ENCODE measurements at places on chromosomes 4 and X.

GRCh38 chrX:79477691-79478090 is 110.6 kb upstream of the ITM2A start:
- DNase-seq = no peak

GRCh38 chr4:38531141-38531727 is 132.8 kb upstream of the KLF3 start:
- no peak for DNase-seq

DNA sequence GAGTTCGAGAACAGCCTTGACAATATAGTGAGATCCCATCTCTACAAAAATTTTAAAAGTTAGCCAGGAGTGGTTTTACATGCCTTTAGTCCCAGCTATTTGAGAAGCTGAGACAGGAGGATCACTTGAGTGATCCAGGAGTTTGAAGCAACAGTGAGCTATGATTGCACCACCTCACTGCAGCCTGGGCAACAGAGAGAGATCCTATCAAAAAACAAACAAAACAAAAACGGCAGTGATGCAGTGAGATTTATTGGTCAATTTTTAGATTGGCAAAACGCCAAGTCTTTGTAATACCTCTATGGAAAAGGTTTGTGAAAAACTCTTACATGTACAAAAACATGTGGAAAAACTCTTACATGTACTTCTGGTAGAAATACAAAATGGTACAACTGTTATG is 91.3 kb downstream of the PTPN13 start:
- no peak for DNase-seq

- no peak for DNase-seq
These were observed 29.0 kb downstream of the ADH5 start for GRCh38 chr4:99059550-99059949.

DNA sequence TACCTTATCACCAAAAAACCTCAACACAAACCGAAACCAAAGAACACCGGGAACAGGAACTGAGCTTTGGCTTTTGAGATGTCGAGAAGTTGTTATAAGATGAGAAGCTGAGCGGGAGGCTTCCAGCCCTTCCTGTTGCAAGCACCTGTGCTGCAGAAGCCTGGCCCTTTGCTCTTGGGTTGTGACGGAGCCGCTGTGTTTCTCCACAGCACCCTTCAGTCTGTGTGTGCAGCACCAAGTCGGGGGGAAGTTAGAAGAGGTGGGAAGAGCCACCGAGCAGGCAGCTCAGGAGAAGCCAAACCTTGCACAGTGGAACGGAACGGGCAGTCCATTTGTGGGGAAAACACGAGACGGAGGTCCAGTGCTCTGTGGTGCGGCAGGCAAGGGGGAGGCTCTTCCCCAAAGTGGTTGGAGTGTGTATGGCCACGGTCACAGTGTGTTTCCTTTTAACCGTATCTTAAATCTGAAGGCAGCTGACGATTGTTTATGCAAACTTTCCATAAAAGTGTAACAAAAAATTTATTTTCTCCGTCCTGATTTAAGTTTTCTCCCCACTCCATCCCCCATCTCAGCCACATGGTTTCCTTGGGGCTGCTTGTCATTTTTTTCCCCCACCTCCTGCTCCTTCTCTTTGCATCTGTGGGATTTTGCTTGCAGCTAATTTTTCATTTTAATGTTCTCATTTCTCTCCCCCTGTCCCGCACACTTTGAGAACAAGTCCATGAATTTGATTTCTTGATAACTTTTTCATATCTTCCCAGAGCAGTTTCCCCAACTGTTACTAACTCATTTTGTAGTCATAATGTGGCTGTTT is 123.7 kb downstream of the STOX2 start:
- DNase-seq = no peak

DNA sequence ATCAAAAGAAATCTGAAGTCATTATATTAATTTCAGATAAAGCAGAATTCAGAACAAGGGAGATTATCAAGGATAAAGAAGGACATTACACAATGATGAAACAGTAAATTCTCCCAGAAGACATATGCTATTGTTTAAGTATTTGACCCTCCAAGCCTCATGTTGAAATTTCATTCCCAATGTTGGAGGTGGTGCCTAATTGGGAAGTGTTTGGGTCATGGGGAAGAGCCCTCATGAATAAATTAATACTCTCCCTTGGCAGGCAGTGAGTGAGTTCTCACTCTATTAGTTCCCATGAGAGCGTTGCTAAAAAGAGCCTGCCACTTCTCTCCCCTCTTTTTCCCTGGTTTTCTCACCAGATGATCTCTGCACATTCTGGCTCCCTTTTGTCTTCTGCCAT is 249.9 kb upstream of the GRIA3 start:
- DNase-seq = no peak

- DNase-seq = no peak
These were observed 67.9 kb downstream of the TMLHE start for GRCh38 chrX:155544881-155545280.

- no peak for DNase-seq
These were observed 172.0 kb downstream of the PTTG2 start for GRCh38 chr4:38132107-38132673.

DNA sequence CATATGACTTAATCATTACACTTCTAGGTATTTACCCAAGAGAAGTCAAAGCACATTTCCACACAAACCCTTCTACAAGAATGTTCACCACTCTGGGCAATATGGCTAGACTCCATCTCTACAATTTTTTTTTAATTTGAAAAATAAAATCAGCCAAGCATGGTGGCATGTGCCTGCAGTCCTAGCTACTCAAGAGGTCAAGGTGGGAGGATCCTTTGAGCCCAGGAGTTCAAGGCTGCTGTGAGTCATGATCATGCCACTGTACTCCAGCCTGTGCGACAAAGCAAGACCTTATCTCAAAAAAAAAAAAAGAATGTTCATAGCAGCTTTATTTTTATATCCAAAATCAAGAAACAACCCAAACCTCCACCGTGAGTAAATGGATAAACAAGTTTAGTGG is 70.3 kb upstream of the MBNL3 start:
- no peak for DNase-seq

GRCh38 chr4:146508229-146508939 is 13.4 kb downstream of the SLC10A7 start:
- no peak for DNase-seq

DNA sequence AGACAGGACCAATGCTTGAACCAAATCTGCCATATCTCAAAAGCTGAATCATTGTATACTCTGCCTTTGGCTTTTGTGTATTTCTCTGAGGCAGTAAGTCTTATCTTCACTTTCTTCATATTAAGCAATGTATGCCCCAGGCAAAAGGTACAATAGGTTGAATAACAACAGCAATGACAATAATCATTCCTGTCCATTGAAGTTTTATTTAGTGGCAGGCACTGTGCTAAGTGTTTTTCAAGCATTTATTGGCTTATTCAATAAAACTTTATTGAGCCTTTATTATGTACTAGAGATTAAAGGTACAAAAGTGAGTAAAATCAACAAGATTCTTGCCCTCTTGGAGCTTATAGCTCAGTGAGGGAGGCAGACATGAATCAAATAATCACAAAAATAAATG is 8.2 kb upstream of the CASK start:
- DNase-seq = no peak

DNA sequence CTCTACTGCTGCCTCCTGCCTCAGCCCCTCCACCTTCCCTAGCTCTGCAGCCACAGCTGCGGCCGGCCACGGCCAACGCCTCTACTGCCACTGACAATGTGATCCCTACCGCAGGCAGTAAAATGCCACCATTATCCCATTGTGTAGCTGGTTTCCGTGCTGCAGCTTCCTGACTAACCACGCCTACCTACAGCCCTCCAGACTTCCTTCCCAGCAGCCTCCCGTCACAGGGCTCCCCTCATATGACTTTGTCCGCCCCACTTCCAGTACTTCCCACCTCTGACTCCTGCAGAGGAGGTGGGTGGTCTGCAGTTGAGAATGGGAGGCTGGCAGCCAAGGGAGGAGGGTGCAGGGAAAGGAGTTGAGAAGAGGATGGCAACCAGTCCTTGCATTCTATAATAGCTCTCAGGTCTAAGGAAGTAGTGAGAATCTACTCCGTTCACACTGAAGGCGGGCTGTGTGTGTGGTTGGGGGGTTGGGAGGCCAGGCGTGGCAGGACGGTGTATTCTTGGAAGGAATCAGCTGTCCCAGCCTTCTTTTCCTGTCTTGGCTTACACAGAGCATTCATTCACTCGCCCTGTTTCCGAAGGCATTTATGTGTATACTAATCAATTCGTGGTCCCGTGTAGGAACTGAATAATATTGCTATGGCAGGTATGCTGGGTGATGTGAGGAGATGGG is 33.1 kb upstream of the USP51 start:
- no peak for DNase-seq

DNA sequence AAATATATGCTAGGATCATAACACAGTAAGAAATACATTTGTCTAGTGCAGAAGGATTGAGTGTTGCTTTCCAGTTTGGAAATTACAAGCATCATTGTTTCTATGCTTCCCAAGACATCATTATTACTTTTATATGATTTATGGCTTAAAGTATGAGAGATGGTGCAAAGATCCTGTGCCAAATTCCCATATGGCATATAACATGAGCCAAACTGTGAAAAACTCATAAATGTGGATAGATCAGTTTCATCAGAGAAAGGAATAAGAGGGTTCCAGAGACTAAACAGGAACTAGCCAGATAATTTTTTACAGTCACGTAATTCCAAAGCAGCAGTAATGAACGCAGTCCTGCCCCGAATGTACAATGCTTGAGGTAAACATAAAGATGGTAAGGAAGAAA is 126.3 kb downstream of the PRDM5 start:
- DNase-seq = no peak

- DNase-seq = no peak
These were observed 2054.9 kb downstream of the PCDH7 start for GRCh38 chr4:32775049-32775448.

- no peak for DNase-seq
These were observed 645.5 kb downstream of the ANKRD50 start for GRCh38 chr4:124067046-124067445.

GRCh38 chrX:17488036-17488435 is 113.0 kb downstream of the NHS start:
- DNase-seq = no peak

DNA sequence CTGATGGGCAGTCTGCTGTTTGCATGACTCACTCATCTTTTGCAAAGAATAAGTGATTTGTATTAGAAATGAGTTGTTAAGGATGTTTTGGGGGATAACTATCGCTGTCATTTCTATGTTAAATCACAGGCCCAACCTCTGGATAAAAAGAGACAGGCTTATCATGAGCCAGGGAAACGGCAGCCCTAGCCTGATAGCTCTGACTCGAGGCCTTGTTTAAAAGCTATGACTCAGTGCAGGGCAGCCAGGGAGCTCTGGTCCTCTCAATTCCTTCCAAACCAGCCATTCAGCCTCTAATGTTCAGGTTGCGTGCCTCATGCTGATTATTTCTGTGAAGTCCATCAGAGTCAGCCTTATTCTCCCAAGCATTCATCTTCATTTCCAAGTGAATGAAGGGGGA is 305.9 kb upstream of the HAND2 start:
- DNase-seq = no peak

DNA sequence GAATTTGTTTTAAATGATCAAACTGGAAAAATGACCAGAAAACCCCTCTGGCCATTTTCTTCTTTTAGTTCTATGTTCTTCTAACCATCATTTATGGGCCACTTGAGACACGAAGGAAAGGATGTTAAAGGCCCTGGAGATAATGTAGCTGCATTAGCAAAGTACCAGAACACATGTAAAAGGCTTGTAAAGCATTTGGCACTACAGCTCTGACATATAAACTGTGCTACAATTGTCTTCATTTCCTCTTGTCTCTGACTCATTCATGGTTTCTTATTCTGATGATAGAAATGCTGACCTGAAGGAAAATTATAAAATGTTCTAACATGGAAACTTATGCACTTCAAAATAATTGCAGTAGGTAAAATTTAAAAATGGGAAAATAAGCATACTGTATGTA is 388.7 kb downstream of the FAT4 start:
- DNase-seq = no peak

DNA sequence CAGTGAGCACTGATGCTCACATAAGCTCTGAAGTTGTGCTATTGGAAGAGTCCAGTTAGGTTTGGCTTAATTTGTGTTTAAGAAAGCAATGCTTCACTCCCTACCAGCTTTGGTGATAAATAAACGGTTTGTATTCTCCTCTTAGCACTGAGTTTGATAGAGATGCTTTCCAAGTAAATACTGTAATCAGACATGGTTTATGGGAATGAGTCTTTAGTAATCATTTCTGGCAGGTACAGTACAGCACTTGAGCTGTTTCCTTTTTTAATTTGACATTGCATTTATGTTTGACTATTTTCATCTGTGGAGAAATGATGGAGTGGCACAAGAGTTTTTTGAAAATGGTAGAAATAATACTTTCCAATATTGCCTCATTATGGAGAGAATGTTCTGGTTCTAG is 455.3 kb downstream of the ACTRT1 start:
- no peak for DNase-seq

DNA sequence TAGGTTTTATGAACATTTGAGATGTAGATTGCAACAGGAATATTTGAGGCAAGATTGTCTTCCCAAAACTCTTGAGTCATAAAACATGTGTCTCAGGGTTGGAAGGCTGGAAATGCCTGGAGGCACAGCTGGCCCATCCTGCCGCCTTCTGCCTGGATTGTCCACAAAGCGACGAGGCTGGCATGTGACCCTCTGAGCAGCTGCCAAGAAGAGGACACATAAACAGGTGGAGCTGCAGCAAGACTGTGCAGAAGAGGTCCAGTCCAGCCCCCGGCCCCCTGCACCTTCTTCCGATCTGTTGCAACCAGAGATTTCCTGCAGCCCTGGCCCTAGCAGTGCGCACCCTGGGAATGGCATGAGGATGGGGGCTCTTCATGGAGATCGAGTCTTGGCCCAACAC is 101.9 kb upstream of the BCOR start:
- DNase-seq = no peak

DNA sequence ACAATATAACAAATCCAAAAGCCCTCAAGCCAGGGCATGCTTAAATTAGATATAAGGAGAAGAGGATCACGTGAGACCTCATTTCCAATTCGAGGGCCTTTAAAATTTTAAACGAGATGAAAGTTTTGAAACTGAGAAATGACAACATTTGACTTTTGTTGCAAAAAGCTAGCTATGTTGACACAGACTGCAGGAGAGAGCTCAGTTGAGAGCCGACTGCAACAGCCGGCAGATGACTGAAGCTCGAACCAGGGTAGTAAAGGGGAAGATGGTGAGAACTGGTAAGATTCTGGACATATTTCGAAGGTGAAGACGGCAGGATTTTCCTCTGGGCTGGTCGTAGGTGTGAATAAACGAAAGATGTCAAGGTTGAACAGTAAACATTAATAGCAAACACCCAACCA is 773 bp downstream of the PRMT9 start:
- DNase-seq = no peak

DNA sequence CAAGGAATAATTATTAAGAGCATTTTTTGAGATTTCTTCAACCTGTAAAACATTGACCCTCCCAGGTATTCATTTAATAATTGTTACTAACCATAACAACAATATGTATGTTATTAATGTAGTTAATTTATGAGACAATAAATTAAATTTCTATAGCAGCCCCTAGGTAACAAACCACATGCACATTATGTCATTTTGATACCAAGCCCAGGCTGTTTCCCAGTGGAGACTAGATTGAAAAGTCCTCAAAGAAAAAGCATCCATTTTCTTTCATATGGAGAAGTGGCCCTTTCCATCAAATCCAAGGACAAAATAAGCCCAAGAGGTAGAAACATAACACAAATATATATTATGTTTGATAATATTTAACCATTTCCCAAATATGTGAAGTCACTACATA is 104.3 kb upstream of the GK2 start:
- no peak for DNase-seq
